ENCODE measurements at places on chromosomes 5 and 9. TPM values are rescaled to one million over a fixed set of nuclear protein-coding genes. Genes with fewer than 3 reads are reported as not detected.

The DND1 gene
- total RNA-seq: 0.36 TPM

The GBA2 gene
- 36.6 TPM for total RNA-seq

The C9orf153 gene
- 0.64 TPM for total RNA-seq

The PCDHGA10 gene
- 1.7 TPM for total RNA-seq

The IRGM gene
- total RNA-seq: not detected

The SPINK13 gene
- total RNA-seq: not detected

The SLC25A48 gene
- total RNA-seq: not detected

The ANKRD34B gene
- not detected for total RNA-seq

The CHSY3 gene
- under 0.01 TPM for total RNA-seq

The POU5F2 gene
- 1.7 TPM for total RNA-seq

The TEX48 gene
- not detected for total RNA-seq

The IFNK gene
- total RNA-seq: not detected

The FBXW11 gene
- total RNA-seq: 83.4 TPM

The SLC30A5 gene
- 62.0 TPM for total RNA-seq

The TAF11L10 gene
- total RNA-seq: not detected

The ATOX1 gene
- 39.3 TPM for total RNA-seq

The PCDHGA12 gene
- 2.2 TPM for total RNA-seq

The SMIM33 gene
- not detected for total RNA-seq

The NDUFA8 gene
- total RNA-seq: 46.3 TPM

The SLC46A2 gene
- total RNA-seq: not detected

The SH3TC2 gene
- total RNA-seq: 6.0 TPM

The PNPLA7 gene
- total RNA-seq: under 0.01 TPM

The CDX1 gene
- not detected for total RNA-seq

The FBP2 gene
- total RNA-seq: not detected

The NIPAL4 gene
- 39.0 TPM for total RNA-seq

The ADRB2 gene
- total RNA-seq: 20.8 TPM

The RIMOC1 gene
- total RNA-seq: 28.4 TPM

The LRRC70 gene
- total RNA-seq: 1.9 TPM

The NEURL1B gene
- total RNA-seq: 4.8 TPM

The CDC25C gene
- total RNA-seq: 0.34 TPM

The IL3 gene
- not detected for total RNA-seq

All from nasal cavity respiratory epithelium epithelial cell of viscerocranial mucosa (primary cell).